ENCODE measurements at places on chromosomes 12 and 14. TPM values are rescaled to one million over a fixed set of nuclear protein-coding genes. Genes with fewer than 3 reads are reported as not detected.

IL26 gene
- total RNA-seq, result not detected

KRT1 gene
- total RNA-seq, result not detected

IQSEC3 gene
- total RNA-seq, result not detected

TAS2R20 gene
- total RNA-seq, result 0.07 TPM

HOXC13 gene
- 10.3 TPM for total RNA-seq

GZMB gene
- not detected for total RNA-seq

RNASE7 gene
- total RNA-seq, result not detected

DPY19L2 gene
- 2.1 TPM for total RNA-seq

DTX3 gene
- total RNA-seq, result 19.8 TPM

CATSPERB gene
- total RNA-seq, result not detected

SERPINA3 gene
- 11.2 TPM for total RNA-seq

EML1 gene
- total RNA-seq, result 38.0 TPM

CYP27B1 gene
- total RNA-seq, result 1.8 TPM

PTPRO gene
- total RNA-seq, result 0.06 TPM

LRRC9 gene
- not detected for total RNA-seq

Measured in A549 treated with CORT108297 at 1 μM for 4 hours (cell line).